Renal cortical epithelial cell (primary cell): ENCODE measurements at places on chromosomes 3 and 15. TPM values are rescaled to one million over a fixed set of nuclear protein-coding genes. Genes with fewer than 3 reads are reported as not detected.

The GPR62 gene
- total RNA-seq = not detected in 2 replicates

The NCBP2 gene
- 76.4 and 94.9 TPM in 2 replicates for total RNA-seq

The DISP2 gene
- 0.17 and 0.25 TPM in 2 replicates for total RNA-seq

The WDR76 gene
- 3.8 and 17.0 TPM in 2 replicates for total RNA-seq

The SPINK8 gene
- total RNA-seq = not detected in 2 replicates

The GOLGA8T gene
- total RNA-seq = 0.30 TPM in 1 of 2 replicates, not detected in the other

The C3orf20 gene
- not detected in 2 replicates for total RNA-seq

The UBA3 gene
- 81.3 and 120 TPM in 2 replicates for total RNA-seq

The CPLX3 gene
- not detected in 2 replicates for total RNA-seq

The IL12A gene
- total RNA-seq = 1.0 TPM in 1 of 2 replicates, not detected in the other
